ENCODE measurements at places on chromosomes 13 and 19. TPM values are rescaled to one million over a fixed set of nuclear protein-coding genes. Genes with fewer than 3 reads are reported as not detected.

ANGPTL8 gene
- total RNA-seq = not detected

IZUMO4 gene
- total RNA-seq = 0.58 TPM

RNF17 gene
- 0.17 TPM for total RNA-seq

GPR4 gene
- total RNA-seq = 0.73 TPM

PTPRS gene
- 479 TPM for total RNA-seq

OSCAR gene
- total RNA-seq = 0.33 TPM

DHDH gene
- total RNA-seq = not detected

Data from smooth muscle cell of trachea (primary cell).